Sigmoid colon (tissue), 7 donors: ENCODE measurements at places on chromosomes 7 and 10.

DNA sequence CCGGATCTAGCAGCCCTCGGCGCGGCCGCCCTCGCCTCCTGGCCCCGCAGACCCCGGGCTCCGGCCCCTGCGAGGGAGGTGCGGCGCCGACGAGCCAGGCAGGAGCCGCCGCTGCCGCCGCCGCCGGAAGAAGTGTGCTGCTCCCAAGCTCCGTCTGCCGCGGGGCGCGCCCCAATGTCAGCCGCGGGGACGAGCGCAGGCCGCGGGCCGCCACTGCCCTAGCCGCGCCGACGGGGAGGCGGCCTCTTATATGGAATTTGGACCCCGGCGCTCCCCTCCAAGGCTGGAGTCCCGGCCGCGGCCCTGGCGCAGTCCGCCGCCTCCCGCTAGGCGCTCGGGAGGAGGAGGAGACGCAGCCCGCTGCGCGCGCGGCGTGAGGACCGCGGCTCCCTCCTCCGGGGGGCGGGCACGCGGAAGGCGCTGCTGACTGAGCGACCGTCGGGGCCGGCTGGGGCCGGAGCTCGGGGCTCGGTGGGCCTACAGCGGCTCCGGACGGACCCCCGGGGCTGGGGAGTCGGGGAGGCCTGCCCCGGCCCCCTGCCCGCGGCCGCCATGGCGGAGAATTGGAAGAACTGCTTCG is at the start of gene TRIM8:
Gene TRIM8, plus strand, starts transcription at position 414 of the 580 bp plus-strand sequence. Its CDS starts 139 bp downstream, at position 553.
- DNase-seq, result no peak

DNA sequence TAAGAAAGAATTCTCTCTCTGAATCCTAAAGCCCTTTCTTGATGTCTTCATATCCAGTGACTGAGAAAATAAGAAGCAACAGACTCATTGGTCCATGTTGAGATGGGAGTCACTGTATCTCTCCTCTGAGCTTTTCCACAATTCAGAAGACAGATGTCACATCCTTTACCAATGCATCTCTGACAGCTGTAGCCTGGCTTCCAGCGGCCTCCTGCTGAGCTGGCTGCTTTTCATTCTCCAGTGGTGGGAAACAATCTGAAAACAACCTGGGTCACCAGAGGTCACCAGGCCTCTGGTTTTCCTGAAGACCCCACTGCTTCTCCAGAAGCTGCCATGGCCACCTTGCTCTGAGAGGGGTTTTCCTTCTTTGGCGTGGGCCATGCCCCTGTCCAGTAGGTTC is 18.3 kb upstream of the RPA3 start:
- DNase-seq, result no peak

- DNase-seq, result peak; percentile 40
Measured at GRCh38 chr7:158275711-158276413, 311.8 kb downstream of the PTPRN2 start.

DNA sequence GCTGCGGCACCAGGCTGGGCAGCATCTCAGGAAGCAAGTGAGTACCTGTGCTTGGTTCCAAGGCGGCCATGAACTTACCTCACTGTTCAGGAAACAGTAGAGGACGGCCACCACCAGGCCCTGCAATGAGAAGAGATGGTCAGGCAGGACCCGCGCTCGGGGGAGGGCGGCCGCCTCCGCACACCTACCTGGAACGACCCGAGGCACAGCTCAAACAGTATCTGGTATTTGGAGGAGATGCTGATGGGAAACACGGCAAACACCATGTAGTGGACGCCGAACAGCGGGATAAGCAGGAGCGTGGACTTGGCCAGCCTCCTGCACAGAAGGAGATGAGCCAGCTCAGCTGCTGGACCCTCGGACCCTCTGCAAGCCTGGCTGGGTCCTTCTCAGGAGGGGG is 112.9 kb downstream of the VIPR2 start:
- no peak for DNase-seq

DNA sequence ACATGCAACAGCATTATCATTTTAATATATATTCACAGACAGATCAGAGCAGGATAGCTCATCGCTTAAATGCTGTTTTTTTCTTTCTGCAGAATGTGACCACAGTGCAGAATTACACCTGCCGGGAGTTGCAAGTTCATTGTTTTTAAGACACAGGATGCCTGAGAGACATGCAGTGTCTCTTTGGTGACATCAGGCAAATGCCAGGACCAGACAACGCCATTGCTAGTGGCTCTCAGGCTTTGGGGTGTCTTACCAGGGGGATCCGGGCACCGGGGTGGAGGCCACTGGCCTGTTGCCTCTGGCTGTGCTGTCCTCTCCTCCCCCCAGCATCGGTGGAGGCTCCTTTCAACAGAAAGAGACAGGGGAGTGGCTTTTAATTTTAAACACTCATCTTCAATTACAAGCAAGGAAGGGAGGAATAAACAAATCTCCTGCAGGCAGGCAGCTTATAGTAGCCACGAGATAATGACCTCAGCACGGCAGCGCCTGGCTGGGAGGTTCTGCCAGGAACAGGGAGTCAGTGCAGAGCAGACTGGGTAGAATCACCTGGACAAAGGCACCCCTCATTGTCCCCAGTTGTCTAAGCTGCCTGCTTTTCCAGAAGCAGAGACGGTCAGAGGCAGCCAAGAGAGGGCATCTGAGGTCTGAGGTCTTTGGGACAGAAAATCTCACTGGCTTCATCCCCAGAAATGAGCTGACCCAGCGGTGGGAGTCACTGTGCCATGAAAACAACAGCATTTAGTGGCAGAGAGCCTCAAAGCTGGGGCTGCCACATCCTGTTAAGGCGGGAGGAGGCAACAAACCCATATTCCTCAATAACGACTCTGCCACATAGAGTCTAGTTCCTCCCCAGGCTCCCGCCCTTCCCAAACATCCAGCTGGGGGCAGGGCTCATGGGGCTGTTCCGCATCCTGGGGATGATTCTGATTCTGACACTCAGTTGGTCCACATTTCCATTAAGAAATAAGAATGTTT is 148.4 kb downstream of the TCERG1L start:
- DNase-seq, result peak; percentile 42

DNA sequence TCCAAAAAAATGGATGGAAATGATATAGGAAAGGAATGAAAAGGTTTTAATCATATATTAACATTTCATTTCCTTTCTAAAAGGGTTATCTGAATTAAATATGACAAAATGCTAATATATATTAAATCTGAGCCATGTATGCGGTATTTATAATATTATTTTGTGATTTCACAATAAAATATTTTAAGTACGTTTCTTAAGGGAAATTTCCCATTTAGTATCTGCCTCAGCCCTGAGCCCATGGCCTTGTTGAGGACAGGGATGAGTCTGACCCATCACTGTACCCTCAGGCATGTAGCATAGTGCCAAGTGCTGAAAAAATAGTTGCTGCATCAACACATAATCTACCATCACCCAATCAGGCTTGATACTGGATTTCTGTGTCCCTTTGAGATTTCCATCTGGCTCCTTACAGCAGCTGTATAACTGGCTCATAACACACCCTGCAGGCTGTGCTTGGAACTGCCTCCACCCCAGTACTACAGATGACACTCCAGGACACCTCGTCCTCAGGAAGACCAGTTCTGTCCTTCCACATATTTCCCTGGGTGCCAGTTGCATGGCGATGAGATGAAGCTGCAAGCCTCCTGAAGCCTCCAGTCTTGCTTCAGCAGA is 59.4 kb upstream of the ASAH2 start:
- no peak for DNase-seq

- peak; percentile 55 for DNase-seq
Measured at GRCh38 chr10:133163889-133164815, 4.1 kb downstream of the KNDC1 start.

- no peak for DNase-seq
Measured at GRCh38 chr10:21962358-21962757, 41.2 kb downstream of the DNAJC1 start.

DNA sequence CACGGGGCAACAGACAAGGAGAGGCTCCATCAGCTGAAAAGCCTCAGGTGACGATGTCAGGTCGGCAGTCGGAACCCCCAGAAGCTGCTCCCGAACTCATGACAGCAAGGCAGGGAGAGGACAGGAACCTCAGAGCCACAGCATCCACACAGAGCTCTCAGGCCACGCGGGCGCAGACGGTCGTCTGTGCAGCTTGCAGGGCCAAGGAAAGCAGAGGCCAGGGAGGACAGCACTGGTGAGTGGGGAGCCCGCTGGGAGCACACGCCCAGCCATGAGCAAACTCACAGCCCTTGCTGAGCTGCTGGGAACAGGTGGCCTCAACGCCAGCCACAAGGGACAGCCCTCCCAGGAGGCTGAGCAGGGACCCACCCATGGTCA is 138.9 kb downstream of the MAD1L1 start:
- DNase-seq, result no peak

GRCh38 chr10:22316286-22317075 is at the start of gene COMMD3:
TSS of gene COMMD3 (plus strand) at chr10:22316388. CDS start at chr10:22316418, 30 bp downstream.
- peak; percentile 96 for DNase-seq

- no peak for DNase-seq
Measured at GRCh38 chr7:76149847-76150691, 51.6 kb upstream of the SRRM3 start.

DNA sequence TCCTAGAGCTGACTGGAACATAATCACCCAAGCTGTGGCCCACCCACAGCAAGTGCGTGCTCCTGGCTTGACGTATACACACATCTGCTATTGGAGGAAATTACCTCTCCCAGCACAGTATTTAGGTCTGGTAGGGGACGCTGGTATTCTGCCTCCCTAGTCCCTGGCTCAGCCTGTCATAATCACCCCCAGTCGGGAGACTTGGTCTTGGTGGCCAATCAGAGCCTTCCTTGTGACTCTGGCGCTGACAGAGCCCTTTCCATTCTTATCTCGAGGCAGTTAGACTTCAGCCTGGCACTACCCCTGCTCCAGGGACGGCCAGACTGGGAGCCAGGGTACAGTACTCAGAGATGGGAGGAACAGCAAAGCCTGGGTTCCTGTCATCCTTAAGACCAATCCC is 14.3 kb upstream of the PRKAG2 start:
- DNase-seq, result no peak

- peak; percentile 30 for DNase-seq
Measured at GRCh38 chr7:140390034-140390433, 8.3 kb downstream of the SLC37A3 start.

- no peak for DNase-seq
Measured at GRCh38 chr7:4733936-4734528, 41.4 kb upstream of the AP5Z1 start.

DNA sequence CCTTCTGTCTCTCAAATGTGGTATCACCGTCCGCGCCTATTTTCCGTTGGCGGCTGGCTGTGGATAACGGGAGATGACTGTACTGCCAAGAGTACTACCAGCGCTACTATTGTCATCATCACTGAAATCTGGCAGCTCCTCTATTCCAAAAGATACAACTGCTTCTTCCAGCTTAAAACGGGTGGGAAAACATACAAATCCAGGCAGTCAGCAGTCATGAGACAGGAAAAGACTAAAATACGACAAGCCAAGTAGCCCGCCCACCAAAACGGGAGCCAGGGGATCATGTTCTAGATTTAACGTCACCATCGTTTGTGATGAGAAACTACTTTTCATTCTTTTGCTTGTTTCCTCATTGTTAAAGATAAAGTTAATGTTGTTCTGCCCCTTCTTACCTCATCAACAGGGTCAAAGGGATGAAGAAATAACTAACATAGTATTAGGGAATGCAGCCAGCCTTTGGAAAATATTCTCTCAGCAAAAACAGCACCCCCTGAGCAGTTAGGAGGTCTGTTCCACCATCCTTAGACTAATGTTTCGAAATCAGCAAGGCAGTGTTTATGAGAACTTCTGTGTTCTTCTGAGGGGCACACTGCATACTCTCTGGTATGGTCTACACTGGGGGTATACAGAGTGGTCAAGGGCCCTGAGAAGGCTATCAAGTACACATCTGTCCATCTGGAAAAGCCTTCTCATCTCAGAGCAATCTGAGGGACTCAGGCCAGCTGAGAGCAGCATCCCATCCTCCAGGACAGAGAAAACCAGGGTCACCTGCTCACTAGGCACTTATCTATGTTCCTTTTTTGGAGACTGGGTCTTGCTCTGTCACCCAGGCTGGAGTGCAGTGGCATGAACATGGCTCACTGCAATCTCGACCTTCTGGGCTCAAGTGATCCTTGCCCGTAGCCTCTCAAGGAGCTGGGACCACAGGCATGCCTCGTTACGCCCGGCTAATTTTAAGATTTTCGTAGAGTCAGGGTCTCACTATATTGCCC is 47.5 kb downstream of the GNA12 start:
- peak; percentile 91 for DNase-seq

GRCh38 chr7:153331427-153331826 is 571.9 kb downstream of the ACTR3B start:
- DNase-seq, result no peak

DNA sequence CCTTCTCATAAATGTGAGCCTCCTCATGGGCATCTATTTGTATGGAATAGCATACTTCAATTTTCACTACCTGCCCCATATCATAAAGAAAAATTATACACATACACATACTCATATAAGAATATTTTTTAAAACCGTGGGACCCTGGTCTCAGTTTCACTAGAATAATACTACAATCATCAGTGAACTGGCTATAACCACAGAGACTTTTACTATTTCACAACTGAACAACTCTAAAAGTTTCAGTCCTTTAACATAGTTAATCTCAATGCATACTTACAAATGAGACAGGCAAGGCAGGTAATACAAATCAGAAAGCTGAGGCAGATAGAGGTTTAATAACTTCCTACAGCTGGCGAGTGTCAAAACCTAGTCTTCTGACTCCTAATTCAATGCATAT is 83.1 kb downstream of the LRRN3 start:
- no peak for DNase-seq

- DNase-seq, result no peak
Measured at GRCh38 chr10:44809647-44810046, 101.5 kb upstream of the TMEM72 start.

GRCh38 chr10:27699776-27700175 is 45.8 kb downstream of the MKX start:
- no peak for DNase-seq

DNA sequence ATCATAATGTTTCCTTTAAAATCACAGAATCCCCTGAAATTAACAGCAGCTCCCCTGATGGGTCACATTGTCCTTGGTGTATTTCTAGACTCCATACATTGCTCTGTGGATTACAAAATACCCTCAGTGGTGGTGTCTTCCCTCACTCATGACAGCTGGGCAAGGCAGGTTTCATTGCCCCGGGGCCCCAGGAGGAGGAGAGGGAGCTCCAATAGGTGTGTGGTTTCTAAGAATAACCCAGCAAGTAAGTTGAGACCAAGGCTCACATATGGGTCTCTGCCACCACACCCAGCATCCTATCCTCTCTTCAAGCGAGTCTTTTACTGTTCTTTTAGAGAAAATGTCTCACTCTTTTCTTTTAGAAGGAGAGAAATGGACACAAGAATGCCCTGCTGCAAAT is 63.6 kb downstream of the PKD1L1 start:
- no peak for DNase-seq

DNA sequence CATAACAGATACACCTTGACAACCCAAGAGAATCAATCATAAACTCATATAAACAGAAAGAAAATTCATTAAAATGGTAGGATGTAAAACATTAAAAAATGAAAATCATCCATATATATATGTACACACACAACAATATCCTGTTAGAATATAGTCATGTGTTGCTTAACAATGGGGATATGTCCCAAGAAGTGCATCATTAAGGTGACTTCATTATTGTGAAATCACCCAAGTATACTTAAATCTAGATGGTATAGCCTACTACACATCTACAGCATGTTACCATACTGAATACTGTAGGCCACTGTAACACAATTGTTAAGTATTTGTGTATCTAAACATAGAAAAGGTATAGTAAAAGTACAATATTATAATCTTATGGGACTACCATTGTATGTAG is 115.8 kb upstream of the TMEM168 start:
- DNase-seq, result no peak
